ENCODE measurements at places on chromosomes 11 and 22.

DNA sequence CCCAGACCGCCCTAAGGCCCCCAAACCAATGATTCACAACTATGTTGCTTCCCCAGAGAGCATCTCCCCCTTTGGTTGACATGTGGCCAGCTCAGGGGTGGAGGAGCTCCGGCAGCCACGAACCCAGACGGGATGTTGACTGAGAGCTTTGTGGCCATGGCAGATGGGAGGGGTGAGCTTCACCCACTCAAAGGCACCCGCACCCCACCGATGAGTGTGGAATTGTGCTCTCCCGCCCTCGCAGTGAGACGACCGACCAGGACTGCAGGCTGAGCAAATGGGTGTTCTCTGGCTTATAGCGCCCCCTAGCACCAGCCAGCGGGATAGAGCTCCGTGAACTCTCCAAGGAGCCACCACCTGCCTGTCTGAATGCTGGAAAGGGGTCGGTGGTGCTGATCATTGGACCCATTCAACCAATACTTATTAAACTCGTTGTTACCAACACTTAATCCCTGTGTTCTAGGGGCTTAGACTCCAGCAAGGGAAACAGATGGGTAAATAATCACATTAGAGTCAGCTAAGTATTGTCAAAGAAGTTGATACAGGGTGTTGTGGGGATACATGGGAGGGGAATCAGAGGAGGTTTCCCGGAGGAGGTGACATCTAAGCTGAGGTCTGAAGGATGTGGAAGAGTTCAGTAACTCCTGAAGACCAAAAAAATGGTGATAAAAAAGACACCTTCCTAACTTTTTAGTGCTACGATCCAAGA lies 4.5 kb upstream of the TIMP3 start:
- peak; percentile 7 for DNase-seq

DNA sequence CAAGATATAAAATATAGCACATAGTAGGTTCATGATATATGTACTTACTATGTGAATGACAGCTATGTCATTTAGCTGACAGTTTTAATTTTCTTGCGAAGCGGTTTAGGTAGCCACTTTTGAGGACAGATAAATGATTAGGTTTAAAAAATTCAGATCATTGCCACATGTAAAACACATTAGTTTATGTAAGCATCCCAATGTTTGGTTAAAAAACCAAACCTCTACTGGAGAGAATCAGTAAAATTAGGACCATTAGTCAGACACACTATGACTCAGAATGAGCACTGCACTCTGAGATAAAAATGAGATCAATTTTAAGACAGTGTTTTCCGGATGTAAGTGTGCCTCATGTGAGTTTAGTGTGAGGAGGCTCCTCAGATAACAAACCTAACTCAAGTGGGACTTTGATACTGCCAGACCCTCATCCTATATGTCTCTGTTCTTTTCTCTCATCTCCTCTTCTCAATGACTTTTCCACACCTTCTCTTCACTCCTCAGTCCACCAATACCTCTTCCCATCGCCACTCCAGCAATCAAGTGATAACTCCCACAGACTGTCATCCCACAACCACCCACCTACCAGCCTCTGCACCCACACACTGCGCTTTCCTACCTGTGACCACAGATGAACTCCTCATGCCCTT lies 6.8 kb upstream of the OR2AT4 start:
- no peak for DNase-seq

DNA sequence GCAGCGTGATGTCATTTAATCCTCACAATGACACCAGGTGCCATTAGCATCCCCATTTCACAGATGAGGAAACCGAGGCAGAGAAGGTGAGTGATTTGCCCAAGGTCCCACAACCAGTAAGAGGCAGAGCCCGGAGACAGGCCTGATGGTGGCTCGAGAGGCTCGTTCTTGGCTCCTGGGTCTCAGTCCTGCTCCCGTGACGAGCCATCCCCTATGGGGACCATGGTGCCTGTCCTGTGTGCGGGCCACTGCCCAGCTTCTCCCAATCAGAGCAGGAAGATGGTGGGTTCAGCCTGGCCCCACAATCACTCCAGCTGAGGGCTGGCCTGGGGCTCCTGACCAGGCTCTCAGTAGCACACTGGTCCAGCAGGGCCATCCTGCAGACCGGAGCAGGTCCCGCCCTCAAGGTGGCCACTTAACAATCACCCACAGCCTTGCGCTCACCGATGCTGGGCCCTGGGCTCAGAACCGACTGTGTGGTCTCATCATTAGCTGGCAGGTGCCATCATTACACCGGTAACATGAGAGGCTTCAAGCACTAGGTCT lies 3.6 kb downstream of the ALDH3B1 start:
- no peak for DNase-seq

DNA sequence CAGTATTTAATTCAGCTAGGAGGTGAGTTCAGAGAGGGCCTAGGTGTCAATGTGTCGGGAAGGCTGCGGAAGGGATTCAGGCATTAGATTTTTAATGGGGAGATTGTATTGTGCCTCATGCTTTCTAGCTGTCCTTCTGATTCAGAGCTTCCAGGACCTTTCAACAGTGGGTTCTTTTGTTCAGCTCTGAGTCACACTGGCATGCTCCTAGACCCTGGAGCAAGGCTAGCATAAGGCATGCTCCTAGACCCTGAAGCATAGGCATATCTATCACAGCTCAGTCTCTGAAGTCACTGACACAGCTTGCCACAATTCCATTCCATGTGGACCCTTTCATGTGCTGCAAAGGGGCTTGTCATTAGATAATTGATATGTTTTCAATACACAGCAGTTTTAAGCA lies 396.9 kb downstream of the RAB38 start:
- no peak for DNase-seq

DNA sequence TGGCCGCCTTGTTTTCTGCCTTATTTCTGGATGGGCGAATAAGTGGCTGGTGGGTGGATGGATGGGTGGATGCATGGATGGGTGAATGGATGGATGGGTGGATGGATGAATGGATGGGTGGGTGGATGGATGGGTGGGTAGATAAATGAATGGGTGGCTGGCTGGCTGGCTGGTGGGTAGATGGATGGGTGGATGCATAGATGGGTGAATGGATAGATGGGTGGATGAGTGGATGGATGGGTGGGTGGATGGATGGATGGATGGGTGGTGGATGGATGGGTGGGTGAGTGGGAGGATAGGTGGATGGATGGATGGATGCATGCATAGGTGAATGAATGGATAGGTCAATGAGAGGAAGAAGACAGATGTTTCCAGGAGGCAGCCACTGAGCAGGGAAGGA lies 98.9 kb downstream of the CACNA1I start:
- DNase-seq, result no peak

- DNase-seq, result no peak
Measured at GRCh38 chr22:45790401-45790800, 118.8 kb downstream of the ATXN10 start.

DNA sequence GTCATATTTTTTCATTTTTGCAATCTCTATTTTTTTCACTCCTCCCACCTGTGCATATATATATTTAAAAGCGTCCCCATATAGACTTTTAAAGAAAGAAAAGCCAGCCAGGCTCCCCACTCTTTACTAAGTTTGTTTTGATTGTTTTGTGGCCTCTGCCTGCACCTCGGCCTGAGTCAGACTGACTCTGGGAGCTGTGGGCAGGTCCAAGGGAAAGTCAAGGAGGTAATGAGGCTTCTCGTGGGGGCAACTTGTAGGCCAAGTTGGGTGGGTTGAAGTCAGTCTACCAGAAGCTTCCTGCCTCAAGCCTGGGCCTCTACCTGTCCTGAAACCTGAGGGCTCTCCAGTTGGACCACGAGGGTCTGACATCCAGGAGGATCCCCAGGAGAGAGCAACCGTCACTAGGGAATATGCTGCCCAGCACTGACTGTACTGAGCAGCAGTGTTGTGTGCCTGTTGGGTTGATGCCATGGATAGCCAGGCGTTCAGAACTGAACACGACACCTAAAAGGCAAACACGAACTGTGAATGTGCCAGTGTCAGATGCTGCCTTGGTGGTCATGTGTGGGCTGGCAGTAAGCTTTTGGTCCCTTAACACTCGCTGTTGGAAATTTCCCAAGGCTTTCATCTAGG lies 58.8 kb downstream of the BMAL1 start:
- no peak for DNase-seq

DNA sequence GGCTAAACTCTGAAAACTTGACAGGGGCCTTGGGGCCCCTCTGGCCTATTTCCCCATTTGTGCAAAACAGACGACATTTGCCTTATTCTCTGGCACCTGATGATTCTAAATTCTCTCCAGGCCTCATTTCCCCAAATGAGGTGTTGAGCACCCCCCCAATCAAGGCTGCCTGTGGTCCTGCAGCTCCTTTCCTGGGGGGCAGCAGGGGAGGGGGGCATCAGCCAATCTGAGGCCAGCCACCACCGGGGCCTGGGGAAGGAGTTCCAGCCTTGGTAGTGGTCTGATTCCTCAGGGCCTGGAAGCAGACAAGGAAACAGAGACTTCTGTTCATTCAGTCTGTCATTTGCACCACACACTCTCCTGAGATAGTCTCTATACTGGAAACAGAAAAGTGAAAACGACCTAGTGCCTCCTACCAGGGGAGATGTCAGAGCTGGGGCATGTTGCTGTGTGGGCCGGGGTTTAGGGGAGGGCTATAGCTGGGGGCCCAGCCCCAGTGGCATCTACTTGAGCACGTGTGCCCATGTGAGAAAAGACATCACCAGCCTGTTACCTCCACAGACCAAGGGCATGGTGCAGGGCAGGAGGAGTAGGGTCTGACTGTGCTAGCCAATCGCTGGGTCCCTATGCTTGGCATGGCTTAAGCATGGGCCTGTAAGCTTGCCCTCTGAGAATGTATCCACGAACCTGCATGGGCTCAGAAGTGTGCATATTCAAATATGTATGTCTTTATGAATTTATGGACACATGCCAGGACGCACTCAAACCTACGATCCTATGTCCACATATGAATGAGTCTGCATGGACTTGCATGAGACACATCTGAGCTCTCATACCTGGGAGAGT lies 1.8 kb upstream of the TPBGL start:
- no peak for DNase-seq

DNA sequence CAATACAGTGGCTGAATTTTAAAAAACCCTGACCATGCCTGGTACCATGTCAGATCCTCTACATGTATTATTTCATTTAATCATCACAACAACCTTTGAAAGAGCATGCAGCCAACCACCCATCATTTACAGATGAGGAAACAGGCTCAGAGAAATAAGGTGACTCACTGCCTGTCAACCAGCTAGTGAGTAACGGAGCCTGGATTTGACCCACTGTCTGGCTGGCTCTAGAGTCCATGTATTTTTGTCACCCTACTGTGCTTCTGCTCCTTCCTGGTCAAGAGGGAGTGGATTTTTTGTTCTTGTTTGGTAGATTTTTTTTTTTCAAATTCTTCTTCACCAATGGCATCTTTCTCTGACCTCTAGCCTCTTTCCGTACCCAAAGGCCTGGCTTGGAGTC lies 77.4 kb downstream of the CWC15 start:
- no peak for DNase-seq

DNA sequence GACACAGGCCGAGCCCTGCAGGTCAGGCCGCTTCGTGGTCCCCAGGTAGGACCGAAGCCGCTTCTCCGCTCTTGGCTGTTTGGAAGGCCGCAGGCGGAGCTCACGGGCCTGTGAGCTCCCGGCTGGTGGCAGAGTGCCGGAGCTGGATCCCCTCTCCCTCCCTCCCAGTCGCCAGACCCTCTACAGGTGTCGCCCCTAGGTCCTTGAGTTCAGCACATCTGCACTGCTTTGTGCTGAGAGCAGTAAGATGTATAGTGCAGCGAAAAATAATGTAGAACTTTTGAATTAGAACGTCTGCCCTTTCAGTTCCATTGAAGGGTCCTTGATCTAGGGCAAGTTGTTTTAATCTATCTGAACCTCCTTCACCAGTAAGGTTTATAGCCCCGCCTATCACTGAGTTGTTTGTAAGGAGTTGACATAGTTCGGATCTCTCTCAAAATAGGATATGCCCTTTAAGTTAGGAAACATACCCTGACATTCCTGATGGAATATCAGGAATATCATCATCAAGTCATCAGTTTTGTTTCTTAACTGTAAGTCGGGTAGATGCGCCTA lies 419 bp downstream of the ANKRD49 start:
- DNase-seq, result no peak

DNA sequence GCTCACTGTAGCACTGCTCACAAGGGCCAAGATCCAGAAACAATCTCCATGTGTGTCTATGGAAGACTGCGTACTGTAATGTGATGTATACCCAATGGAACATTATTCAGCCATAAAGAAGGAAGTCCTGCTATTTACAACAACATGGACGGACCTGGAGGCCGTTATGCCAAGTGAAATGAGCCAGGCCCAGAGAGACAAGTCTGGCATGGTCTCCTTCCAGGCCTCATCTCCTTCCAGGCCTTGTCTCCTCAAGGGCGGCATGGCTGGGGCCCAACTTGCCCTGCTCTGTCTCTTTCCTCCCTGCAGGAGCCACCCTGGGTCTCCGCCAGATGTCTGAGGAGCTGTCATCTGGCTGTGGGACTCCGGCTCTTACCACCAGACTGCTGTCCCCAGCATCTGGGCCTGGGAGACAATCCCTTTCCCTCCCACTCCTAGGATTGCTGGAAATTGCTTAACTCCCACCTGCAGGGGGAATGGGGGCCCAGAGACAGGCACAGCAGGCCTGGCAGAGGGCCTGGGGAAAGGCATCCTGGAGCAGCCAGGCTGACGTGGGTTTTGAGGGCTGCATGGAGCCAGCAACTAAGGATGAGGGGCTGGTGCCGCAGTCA lies 1326.6 kb downstream of the TBC1D22A start:
- DNase-seq, result no peak

- no peak for DNase-seq
Measured at GRCh38 chr11:123217897-123218296, 22.8 kb upstream of the CLMP start.

DNA sequence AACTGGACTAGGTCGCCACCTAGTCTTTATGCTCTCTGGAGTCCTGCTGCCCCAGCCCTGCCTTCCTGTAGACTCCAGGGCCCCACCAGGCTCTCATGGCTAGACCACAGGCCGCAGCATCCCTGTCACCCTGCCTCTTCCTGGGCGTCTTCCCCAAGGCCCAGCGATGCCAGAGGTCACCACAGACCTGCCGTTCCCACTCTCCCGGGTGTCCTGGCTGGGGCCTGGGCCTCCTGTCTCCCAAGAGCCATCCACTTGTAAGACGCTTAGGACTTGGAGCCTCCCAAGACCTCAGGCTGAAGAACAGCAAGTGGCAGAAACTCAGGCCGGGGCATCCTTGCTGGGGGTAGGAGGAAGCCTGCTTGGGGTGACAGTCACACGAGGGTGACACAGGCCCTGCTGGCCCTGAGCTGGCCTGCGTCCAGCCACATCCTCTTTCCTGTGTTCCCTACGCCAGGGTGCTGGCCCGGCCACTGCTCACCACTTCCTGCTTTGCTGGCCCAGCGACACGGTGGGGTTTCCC lies 2.0 kb upstream of the TCIRG1 start:
- no peak for DNase-seq

- no peak for DNase-seq
Measured at GRCh38 chr11:117501237-117501898, 173.7 kb downstream of the CEP164 start.

DNA sequence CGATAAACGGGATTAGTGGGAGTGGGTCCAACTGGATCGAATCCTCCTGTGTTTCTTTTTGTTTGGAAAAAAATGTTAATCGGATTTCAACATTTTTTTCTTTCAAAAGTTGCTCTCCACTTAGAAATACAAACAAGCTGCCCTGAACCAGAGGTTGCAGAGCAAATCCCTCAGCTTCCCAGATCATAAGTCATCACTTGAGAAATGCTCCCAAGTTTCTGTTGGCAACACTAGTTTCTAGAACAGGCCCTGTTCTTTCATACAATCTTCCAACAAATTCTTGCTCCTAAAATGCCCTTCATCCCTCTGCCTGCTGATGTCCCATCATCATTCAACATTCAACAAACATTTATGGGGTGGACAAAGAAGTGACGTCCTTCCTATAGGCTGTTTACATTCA lies 1.3 kb upstream of the MLC1 start:
- no peak for DNase-seq

- DNase-seq, result no peak
Measured at GRCh38 chr11:134157451-134157850, 66.3 kb downstream of the NCAPD3 start.

GRCh38 chr11:3807909-3808860 lies at the start of gene PGAP2:
Gene PGAP2 (plus strand): TSS chr11:3808560. CDS start chr11:3811260, 2,700 bp downstream.
- peak; percentile 41 for DNase-seq
